ENCODE measurements at places on chromosomes 1 and 21.

DNA sequence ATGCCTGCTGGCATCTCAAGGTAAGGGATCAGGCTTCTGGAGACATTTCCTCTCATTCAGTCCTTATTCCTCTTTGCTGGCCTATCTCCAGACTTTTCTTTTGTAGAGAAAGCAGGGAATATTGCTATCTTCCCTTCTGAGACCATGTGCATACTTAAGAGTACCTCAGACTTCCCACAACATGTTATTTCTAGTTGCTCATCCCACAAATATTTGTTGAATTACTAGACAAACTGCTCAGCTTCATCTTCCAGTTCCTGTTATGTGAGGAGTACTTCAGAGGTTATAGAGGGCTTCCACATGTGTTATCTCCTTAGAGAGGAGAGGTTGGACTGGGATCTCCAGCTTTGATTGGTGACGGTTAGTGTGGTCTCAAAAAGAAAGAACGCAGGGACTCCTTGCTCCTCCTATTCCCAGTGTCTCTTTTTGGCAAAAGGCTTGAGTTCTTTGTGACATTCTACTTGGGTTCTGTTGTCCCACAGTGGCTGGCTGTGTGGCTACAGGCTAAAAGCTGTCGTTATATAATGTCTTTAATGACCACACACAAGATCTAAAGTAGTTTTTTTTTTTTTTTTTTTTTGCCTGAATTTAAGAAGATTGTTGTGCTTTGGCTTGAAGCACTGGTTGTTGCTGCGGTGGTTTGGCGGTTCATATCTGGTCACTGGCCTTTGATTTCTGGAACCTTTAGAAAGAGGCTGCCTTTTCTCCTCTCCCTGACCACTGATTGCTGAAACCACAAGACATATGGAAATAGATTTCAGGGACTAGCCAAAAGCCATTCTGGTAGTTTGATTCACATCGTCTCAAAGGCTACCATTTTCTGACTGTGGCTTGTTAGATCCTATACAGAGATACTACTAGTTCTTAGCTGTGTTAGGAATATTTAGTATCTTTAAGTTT, 78.7 kb downstream of the FGGY start:
- DNase-seq = no peak

DNA sequence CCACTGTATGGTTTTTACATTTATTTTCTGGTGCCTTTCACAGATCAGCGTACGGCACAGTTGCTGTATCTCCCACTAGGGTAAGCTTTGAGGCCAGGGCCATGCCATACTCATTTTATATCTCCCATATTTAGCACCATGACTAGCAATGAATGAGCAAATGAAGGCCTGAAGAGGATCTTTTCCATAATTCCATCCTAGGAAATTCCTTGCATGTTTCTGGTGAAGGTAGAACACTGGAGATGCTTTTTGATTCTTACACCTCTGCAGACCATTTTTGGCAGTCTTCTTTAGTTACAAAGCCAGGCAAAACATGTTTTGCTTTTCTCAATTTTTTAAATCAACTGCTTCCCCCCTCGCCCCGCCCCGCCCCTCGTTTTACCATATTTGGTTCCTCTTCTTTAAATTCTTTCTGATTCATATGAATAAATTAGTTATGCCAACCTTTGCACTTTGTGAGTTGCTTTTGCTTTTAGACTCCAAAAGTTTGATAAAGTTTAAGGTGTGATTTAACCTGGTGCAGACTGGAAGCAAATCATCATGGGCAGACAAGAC, 78.9 kb upstream of the AK4 start:
- DNase-seq = peak; percentile 41

DNA sequence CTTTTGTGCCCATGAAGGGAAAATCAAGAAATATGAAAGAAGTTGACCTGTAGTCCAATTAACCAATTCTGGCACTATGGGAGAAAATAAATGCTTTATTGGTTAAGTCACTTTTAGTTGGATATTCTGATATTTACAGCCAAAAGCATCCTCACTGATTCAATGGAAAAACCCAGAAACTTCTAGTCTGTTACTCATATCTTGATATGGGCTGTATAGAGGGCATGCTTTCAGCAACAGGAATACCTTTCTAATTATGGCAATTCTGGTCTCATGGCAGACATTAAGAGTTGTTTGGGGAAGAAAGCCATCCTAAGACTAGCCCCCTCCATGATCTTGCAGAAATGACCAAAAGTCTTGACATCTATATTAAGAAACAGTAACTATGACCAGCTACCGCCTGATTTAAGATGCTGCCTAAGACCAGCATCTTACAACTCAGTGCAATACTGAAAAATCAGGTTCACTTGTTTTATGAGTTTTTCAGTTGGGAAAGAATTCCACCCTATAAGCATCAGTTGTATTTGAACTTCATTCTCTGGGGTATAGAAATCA, 91.5 kb upstream of the VAV3 start:
- no peak for DNase-seq

DNA sequence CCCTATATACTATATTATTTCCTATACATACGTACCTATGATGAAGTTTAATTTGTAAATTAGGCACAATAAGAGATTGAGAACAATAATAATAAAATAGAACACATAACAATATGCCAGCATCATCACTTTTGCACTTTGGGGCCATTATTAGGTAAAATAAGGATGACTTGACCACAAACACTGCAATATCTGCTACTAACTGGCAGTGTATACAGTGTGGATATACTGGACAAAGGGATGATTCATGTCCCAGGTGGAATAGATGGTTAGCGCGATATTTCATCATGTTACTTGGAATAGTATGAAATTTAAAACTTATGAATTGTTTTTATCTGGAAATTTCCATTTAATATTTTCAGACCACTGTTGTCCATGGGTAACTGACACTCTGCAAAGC, 35.4 kb upstream of the TXLNA start:
- no peak for DNase-seq

GRCh38 chr1:223258751-223259198, 105.2 kb downstream of the SUSD4 start:
- no peak for DNase-seq

DNA sequence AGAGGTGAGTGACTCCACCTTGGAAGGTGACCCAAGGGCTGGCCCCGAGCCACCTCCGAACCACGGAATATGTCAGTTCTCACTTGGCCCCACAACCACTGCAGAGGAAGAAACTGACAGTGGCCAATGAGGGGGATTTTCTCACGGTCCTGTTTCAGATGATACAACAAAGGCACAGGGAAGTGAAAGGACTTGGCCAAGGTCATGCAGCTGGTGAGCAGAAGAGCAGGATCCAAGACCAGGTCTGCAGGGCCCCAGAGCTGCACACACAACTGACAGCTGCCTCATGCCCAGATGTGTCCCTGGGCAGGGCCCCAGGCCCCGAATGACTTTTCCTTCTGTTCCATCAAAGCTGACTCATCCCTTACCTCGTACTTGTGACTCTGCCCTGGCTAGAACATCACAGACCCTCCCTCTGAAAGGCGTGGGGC, 25.8 kb upstream of the EVA1B start:
- DNase-seq = peak; percentile 26

- DNase-seq = no peak
Measured at GRCh38 chr1:7089497-7089896, 304.2 kb downstream of the CAMTA1 start.

GRCh38 chr21:18524097-18524880, 120.7 kb upstream of the TMPRSS15 start:
- no peak for DNase-seq

GRCh38 chr1:244319283-244320132, 132.2 kb downstream of the ADSS2 start:
- peak; percentile 67 for DNase-seq

DNA sequence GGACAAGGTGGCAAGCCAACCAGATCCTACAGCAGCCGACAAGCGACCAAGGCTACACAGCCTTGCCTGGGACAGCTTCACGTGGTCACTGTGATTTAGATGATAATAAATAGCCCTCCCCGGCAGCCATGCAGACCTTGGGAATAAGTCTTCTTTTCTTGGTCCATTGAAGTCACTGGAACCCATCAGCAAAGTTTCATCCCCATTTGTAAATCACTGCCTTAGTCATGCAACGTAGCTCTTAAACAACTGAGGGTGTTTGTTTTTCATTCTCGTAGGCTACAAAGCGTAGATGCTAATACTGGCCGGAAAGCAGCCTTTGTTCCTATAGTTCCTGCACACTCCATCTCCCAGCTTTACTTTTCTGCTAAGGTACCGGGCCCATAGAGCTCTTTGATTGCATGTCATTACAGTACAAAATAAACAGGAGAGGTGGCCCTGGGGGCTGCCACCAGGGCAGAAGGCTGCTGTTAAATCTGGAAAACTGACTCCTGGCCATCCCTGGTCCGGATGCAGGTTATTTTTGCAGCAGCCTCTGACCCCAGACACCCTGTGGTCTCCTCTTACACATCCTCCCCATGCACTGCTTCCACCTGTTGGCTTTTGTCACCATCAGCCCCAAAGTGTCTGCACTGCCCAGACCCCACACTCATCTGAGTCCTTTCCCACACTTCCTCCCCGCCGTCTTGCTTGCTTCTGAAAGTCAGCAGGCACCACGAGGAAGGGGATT, 105.5 kb downstream of the TOMM20 start:
- no peak for DNase-seq

DNA sequence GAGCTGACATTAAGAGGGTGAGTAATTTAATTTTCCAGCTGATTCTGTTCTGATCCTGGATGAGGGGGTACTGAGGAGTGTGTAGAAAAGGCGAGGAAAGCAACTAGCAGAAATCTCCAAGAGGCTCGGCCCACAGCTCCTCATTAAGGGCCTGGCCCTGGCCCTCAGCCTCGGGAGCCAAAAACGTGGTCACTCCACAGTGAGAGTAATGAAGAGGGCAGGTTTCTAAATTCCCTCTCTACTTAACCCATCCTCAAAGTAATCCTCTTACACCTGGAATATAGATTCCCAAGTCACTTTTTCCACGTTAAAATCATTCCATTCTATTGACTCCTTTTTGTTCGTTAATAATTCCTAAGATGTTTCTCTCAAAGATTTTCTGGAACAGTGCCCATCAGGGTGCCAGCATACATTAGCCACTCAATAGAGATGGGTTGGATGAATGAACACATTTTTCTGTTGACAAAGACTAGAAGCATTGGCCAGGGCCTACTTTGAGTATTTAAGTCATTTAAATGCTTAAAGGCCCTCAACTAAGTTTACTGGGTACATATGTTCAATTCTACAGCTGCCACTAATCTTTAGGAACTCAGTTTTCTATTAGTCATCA, 1.1 kb upstream of the COL11A1 start:
- no peak for DNase-seq

DNA sequence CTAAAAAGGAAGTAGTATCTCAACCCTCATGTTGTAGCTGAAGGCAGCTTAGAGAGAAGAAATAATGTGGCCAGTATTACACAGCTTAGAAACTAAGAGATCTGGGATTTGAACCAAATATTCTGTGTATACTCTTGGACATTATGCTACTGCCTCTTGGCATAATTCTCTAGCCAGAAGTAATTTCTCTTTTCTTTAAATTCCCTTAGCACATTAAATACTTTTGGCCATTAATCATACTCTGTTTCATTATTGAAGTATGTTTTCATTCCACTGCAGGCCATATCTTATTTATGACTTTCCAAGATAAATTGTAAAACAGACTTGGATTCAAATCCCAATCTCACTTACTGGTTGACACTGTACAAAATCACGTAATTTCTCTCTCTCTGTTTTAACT, 181.3 kb upstream of the SPAG17 start:
- DNase-seq = no peak

- DNase-seq = no peak
Measured at GRCh38 chr1:35229587-35230360, 36.8 kb upstream of the SFPQ start.

DNA sequence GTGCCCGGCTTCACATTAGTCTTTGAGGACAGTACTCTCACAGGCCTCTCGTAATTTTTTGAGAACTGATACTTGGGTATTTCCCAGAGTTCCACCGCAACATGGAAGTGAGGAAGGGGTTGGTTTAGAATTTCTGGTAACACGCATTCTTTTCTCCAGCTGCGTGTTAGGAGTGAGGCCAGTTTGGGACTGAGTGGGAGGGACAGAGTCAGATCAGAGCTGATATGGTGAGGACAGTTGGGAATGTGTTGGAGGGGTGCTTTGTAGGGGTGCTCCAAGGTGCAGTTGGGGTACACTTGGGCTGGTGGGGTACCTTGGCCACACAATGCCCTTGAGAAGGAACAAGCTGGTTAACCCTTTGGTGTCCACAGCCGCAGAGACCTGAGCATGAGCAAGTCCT, 6.7 kb downstream of the FBXO6 start:
- no peak for DNase-seq

DNA sequence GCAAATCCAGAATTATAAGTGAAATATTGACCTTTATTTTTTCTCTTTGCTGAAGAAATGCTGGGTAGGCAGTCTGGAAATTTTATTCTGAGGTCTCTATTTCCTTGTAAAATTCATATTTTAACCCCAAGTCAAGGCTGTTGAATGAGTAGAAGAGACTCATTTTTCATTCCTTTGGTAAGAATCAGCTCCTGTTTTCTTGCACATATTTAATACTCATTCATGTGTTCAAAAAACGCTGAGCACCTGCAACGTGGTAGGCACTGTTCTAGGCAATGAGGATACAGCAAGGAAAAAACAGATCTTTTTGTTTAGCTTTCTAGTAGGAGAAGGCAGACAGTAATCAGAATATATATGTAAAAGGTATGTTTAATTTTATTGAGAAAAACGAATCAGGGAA, 1.5 kb downstream of the PRKAA2 start:
- DNase-seq = no peak

GRCh38 chr1:51840743-51841461, 37.6 kb downstream of the NRDC start:
- no peak for DNase-seq

DNA sequence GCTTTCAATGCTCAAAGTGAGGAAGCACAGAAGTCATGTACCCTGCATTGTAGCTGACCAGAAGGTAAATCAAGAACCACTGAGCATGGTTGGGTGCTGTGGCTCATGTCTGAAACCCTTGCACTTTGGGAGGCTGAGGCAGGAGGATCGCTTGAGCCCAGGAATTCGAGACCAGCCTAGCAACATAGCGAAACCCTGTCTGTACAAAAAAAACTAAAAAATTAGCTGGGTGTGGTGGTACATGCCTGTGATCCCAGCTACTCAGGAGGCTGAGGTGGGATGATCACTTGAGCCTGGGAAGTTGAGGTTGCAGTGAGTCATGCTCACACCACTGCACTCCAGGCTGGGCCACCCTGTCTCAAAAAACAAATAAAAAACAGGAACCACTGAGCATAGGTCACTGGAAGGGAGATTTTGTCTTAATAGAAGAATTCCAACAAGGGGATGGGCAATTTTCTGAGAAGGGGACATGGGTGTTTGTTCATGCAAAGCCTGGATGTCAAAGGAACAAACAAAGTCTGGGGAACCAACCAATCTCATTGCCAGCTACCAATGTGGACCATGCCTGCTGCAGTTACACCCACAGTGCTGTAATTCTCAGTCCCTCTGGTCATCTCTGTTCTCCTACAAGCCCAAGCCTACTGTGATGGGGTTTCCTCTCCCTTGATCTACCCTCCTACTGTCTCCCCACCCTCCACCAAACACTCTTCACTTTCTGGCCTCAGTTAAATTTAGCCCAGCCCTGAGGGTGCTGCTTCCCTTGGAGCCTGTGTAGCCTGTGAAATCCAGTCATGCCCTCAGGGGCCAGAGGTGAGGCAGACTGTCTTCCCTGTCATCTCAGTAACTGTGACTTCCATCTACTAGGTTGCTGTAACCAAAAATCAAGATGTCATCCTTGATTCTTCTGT, 47.9 kb downstream of the ELF3 start:
- no peak for DNase-seq
